HTR-8/SVneo (cell line): ENCODE measurements at places on chromosomes 11 and 22.

GRCh38 chr11:108632041-108632704 is 32.7 kb upstream of the DDX10 start:
- no peak for DNase-seq

DNA sequence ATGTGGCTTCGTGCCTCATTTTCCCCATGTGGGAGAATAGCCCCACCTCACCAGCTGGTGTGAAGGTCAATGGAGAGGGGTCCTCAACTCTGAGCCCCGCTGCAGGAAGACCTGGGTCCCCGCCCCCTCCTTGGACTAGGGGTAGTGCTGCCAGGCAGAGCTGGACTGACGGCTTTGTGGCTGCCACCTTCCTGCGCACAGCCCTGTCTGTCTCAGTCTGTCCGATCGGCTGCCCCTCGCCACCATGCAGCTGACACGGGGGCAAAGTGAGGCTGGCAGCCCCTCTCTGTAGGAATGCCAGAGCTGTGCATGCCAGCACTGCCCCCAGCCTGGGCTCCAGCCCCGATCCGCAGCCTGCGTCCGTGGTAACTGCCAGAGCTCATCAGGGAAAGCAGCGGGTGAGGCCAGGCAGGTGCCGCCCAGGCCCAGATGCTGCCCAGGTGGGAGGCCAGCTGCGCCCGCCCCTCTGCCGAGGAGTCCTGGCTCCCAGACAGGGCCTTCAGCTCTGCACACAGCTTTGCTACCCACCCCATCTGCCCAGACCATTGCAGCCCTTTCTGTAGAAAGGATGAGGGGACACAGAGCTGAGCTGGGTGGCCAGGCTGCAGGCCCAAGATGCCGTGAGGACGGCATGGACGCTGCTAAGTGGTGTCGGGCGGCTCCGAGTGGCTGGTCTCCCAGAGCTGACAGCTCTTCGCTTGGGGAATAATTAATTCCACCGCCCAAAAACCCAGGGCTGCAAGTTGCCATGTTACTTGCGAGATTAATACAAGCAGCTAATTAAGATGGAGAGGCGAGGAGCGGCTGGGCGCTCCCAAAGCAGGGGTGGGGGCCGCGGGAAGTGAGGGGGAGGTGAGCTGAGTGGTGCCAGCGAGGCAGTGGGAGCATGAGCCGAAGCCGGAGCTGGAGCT is 19.5 kb upstream of the FLRT1 start:
- no peak for DNase-seq

DNA sequence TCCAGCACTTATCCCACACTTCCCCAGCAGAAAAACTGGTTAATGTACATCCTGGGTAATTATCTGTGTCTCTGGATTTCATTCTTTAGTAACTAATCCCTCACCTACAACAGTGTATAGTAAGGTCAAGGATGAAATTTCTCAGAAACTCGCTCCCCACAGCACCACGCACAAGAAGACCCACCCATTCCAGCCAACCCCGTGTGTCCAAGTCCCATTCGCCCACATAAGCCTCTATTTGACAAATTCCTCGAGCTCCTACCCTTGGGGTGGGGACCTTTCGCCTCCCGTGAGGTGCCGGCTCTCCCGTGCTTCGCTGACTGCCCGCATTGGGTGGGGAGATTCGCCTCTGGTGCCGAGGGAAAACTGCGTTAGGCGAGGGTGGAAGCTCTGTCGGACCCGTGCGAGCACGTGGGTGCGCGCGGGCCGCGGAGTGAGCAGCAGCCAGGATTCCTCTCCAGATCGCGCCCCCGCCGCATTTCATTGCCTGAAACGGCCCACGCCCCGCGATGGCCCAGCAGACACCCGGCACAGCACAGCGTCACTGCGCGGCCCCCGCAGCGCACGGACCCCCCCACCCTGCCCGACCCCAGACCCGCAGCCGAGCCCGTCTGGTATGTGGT is 866 bp downstream of the EXPH5 start:
- no peak for DNase-seq

- peak; percentile 61 for DNase-seq
These were observed 16.7 kb upstream of the SYT12 start for GRCh38 chr11:67006029-67006884.

GRCh38 chr11:129695571-129696308 is 119.9 kb upstream of the TMEM45B start:
- no peak for DNase-seq

- no peak for DNase-seq
These were observed 14.4 kb upstream of the TBC1D10A start for GRCh38 chr22:30340911-30341685.

DNA sequence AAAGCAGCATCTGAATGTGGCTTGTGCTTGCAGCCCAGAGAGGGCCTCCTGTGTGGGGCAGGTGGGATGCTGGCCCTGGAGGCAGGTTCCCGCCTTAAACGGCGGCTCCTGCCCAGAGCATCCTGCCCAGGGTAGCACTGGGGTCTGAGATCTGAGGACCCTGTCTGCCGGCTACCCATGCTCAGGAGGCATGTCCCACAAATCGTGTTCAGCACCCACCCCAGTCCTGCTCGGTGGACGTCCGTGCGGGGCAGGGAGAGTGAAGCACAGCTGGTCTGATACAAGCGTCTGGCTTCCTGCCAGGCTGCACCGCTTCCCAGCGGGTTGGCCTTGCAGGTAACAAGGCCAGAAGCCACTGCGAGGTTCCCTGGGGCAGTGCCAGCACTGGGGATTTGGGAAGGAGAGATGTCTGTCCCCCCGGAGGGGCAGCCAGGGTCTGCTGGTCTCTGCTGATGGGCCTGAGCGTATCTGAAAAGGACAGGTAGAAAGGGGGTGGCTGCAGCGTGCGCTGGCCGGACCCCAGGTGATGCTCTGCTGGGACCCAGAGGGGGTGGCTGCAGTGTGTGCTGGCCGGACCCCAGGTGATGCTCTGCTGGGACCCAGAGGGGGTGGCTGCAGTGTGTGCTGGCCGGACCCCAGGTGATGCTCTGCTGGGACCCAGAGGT is 3.6 kb downstream of the TRABD start:
- DNase-seq: no peak

DNA sequence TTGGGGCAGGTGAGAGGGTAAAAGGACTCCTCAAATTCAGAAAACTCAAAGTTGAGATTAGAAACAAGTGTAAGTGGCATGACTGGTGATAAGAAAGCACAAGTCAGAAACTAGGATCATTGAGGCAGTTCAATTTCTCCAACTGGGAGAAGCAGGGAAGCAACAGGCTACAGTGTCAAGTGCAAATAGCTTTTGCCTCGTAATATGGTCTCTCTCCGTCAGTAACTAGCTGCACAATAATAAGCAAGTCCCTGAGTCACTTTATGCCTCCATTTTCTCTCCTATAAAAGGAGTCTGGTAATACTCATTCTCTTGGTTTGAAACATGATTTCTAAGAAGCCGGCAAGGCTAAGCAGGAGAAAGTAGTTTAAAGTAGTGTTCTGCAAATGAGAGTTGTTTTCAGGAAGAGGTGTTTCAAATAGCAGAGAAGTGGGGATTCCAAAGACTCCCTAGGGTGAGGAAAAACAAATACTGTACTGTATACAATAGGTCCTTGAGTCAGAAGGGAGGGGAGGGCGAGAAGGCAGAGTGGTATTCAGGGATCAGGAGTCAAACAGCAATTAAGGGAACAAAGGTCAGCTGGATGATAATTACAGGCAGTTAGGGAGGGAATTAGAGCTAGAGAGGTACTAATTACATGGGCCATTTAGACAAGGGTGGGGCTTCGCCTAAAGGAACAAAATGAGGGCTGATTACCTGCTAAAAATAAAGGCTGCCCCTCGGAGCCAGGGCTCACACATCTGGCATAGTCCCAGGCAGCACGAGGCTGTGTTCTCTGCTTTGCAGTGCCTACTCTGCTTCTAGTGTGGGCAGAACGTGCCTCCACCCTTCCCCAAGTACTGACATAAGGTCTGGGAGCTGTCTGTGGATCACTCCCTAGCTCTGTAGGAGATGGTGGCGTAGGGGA is 96.0 kb upstream of the BDNF start:
- no peak for DNase-seq

- DNase-seq: no peak
These were observed 21.3 kb downstream of the TNKS1BP1 start for GRCh38 chr11:57303280-57303989.
